Activated effector memory CD4-positive, alpha-beta T cell treated with anti-CD3 and anti-CD28 coated beads, Interleukin-2, amount 50 U/mL, for 16 hours (primary cell): ENCODE measurements at places on chromosomes 4 and X.

- peak; percentile 50 for DNase-seq
Measured at GRCh38 chr4:6529021-6529420, 46.0 kb upstream of the MAN2B2 start.

- DNase-seq, result no peak
Measured at GRCh38 chr4:9921326-9921725, 100.0 kb downstream of the SLC2A9 start.

GRCh38 chr4:121143131-121143530, 21.0 kb downstream of the TNIP3 start:
- no peak for DNase-seq

DNA sequence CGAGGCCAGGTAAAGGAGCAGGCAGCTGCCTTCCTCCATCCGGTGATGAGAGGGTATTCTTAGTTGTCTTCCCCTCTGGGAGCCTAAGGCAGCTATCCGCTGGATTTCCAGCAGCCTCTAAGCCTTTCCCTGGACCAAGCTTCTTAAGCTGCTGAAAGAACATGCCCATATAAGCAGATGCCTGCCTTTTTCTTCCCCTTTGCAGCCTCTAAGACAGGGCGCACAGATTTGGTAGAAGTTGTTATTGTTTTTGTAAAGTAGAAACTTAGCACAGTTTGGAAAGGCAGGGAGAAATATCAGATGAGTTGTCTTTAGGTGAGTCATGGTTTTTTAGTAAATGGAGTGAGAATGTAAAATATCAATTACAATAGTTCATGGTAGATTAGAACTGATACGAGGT, 210.8 kb downstream of the ARHGAP10 start:
- DNase-seq, result no peak

GRCh38 chrX:54076903-54077302, 32.6 kb upstream of the PHF8 start:
- DNase-seq, result no peak
